ENCODE measurements at places on chromosomes 11 and 22. TPM values are rescaled to one million over a fixed set of nuclear protein-coding genes. Genes with fewer than 3 reads are reported as not detected.

Gene MYO18B
- not detected for total RNA-seq

Gene CCDC15
- 5.7 TPM for total RNA-seq

Gene UCP2
- 0.42 TPM for total RNA-seq

Gene OLFML1
- total RNA-seq, result not detected

Gene PAMR1
- total RNA-seq, result 0.68 TPM

Gene C11orf42
- not detected for total RNA-seq

Gene APOBEC3B
- 0.41 TPM for total RNA-seq

Gene ABCC8
- total RNA-seq, result not detected

Data from foreskin keratinocyte (primary cell).